ENCODE measurements at places on chromosomes 7 and 10.
A peak's percentile ranks its signal among the peaks of the same experiment; 100 is the strongest.

GRCh38 chr7:39341083-39341482, 225.1 kb upstream of the YAE1 start:
- DNase-seq: no peak

DNA sequence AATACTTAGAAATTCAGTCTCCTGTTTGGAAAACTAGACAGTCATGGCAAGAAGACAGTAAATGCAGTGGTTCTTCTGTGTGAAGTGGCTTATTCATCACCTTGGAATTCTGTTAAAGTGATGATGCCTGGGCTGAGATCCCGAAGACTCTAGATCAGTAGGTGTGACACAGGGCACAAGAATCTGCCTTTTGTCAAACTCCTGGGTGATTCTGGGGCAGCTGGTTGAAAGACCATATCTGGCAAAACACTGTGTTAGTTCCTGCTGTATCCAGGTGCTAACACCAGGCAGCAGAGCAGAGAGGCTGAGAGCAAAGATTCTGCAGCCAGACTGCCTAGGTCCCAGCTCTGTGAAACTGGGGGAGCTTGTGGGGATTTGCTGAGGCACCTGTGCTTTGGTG, 26.5 kb downstream of the MRC1 start:
- DNase-seq: no peak

GRCh38 chr7:69504733-69505420, 93.4 kb upstream of the AUTS2 start:
- no peak for DNase-seq

DNA sequence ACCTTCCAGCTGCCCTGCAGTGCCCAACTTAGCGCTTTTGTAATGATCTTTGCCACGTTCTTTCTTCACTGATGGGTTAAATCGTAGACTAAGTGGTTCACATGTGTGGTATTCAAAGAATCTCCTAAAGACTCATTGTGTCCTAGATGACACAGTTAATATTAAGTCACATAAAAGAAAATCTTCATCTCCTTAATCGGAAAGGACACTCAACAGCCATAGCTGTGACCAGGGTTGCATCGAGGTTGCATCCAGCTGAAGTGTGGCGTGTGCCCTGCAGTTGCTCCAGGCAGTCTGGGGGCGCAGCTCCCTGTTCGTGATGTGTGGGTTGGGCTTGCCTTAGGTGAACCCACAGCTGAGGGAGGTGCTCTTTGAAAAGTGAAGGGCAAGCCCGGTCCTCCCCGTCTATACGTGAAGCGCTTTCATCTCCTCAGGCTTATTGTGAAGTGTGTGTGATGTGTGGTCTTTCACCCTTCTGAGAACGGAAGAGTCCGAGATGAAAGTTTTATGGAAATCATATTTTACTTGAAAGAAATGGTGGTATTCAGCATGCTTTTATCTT, 122.7 kb downstream of the TRRAP start:
- DNase-seq: no peak

GRCh38 chr10:58644311-58644710, 131.6 kb downstream of the BICC1 start:
- DNase-seq: no peak

DNA sequence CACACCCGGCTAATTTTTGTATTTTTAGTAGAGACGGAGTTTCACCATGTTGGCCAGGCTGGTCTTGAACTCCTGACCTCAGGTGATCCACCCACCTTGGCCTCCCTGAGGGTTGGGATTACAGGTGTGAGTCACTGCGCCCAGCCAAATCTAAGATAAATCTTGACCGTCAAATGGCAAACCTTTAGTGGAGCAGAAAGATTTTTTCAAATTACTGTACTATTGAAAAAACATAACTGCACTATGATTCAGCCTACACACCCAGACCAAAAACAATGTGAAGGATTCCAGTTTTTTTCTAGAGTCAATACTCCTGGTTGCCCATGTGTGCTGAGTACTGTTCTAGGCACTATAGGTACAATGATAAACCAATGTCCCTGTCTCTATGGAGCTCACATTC, 33.9 kb upstream of the SVIL start:
- DNase-seq: no peak

DNA sequence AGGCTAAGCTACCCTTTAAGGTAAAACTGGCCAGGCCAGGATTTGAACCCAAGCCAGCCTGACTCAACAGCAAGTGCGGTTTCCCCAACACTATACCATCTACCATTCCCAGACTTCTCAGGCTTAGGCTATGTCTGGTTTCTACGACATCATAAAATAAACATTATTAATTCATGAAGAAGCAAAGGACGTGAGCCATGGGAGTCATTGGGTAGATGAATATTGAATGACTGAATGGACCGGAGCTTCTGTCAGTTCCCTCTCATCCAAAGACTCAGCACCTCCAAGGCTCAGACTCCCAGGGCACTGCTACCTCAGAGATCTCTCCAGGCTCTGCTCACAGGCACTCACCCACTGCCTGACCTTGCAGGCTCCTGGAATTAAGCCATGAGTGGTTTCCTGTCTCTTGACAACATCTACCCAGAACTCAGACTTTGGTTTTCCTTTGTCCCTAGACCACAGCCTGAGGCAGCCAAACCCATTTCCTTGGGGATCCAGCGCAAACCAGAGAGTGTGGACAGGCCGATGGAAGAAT, 64.6 kb upstream of the STEAP1B start:
- no peak for DNase-seq

DNA sequence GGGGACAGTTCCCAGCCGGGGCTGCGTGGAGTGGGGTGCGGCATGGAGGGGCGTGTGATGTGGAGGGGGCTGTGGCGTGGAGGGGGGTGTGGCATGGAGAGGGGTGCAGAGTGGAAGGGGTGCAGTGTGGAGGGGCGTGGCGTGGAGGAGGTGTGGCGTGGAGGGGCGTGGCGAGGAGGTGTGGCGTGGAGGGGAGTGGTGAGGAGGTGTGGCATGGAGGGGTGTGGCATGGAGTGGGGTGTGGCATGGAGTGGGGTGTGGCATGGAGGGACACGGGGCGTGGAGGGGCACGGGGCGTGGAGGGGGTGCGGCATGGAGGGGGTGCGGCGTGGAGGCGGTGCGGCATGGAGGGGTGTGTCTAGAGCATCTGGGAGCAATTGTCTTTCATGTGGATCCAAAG, 33.6 kb downstream of the NKX6-2 start:
- DNase-seq: no peak

GRCh38 chr7:143385891-143386781, 5.0 kb downstream of the ZYX start:
- no peak for DNase-seq

- DNase-seq: no peak
Observed at GRCh38 chr7:21941611-21942141, 4.0 kb downstream of the CDCA7L start.

- peak; percentile 40 for DNase-seq
Observed at GRCh38 chr10:61901829-61902444, 438 bp downstream of the ARID5B start.

- DNase-seq: no peak
Observed at GRCh38 chr7:71826141-71826540, 586.0 kb downstream of the CALN1 start.

- DNase-seq: no peak
Observed at GRCh38 chr10:19947656-19948055, 131.4 kb downstream of the PLXDC2 start.

DNA sequence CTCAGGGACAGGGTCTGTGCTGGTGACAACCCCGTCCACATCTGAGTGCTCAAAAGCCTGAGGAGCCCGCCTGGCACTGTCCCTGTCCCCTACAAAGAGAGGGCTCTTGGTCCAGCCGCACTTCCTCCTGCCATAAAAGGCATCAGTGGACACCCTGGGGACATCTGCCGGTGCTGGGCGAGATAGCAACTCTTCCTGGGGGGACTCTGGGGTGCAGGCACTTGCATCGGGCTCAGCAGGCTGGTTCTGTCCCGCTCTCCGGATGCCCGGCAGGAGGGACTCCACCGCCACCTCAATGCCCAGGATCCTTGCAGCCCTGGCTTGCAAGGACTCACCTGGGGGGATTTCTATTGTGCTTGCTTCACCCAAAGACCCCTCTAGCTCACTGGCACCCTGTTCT, 32.8 kb downstream of the JCAD start:
- DNase-seq: no peak

- no peak for DNase-seq
Observed at GRCh38 chr10:112535531-112535951, 88.5 kb downstream of the VTI1A start.

- DNase-seq: no peak
Observed at GRCh38 chr7:118005026-118005425, 131.8 kb upstream of the CTTNBP2 start.

GRCh38 chr10:30639946-30640786, 10.6 kb upstream of the LYZL2 start:
- peak; percentile 44 for DNase-seq

GRCh38 chr7:73778801-73779389, 8.8 kb upstream of the CLDN3 start:
- no peak for DNase-seq

- DNase-seq: no peak
Observed at GRCh38 chr10:1515780-1516491, 221.4 kb downstream of the ADARB2 start.

Measured in D341Med (cell line).